ENCODE measurements at places on chromosomes 3 and 15.

DNA sequence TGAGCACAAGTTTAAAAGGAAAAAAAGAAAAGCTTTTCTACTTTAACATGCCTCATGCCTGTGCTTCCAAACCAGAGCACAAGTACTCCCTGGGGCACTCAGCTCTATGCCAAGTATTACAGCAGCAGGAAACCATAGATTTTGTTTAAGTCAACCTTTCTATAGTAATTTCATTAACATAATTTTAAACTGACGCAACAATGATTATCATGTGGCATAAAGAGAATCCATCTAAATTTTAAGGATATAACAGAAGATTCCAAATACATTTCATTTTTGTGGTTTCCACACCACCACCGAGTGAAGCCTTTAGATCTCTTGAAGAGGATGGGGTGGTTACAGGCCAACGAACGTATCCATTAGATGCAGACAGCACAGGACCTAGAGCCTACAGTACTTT, 112.1 kb downstream of the TNIK start:
- H3K4me1 ChIP-seq = peaks cover 28% of the 10 kb centered on the region
- DNase-seq = no peak

GRCh38 chr3:37526511-37526910, 335.2 kb upstream of the CTDSPL start:
- H3K4me3 ChIP-seq = no peak overlapping the region
- H3K27ac ChIP-seq = peak overlapping the region; percentile 74
- peaks cover 17% of the 10 kb centered on the region for H3K36me3 ChIP-seq
- no peak for DNase-seq
- no peaks in the 10 kb centered on the region for H3K27me3 ChIP-seq
- H3K4me1 ChIP-seq = peaks cover 31% of the 10 kb centered on the region

GRCh38 chr3:111601810-111602209, 6.7 kb upstream of the ZBED2 start:
- no peak overlapping the region for H3K4me3 ChIP-seq
- H3K36me3 ChIP-seq = no peaks in the 10 kb centered on the region
- H3K4me1 ChIP-seq = no peaks in the 10 kb centered on the region
- no peak overlapping the region for H3K27ac ChIP-seq
- H3K27me3 ChIP-seq = no peaks in the 10 kb centered on the region

- no peak overlapping the region for H3K27ac ChIP-seq
- peaks cover 3% of the 10 kb centered on the region for H3K4me1 ChIP-seq
- DNase-seq = no peak
- no peak overlapping the region for H3K4me3 ChIP-seq
Measured at GRCh38 chr15:67208396-67208795, 46.1 kb downstream of the AAGAB start.

GRCh38 chr3:196192524-196193051, 18.6 kb downstream of the ZDHHC19 start:
- no peak overlapping the region for H3K4me3 ChIP-seq
- H3K36me3 ChIP-seq = no peaks in the 10 kb centered on the region
- H3K27me3 ChIP-seq = no peaks in the 10 kb centered on the region
- H3K27ac ChIP-seq = no peak overlapping the region
- peaks cover 7% of the 10 kb centered on the region for H3K4me1 ChIP-seq

DNA sequence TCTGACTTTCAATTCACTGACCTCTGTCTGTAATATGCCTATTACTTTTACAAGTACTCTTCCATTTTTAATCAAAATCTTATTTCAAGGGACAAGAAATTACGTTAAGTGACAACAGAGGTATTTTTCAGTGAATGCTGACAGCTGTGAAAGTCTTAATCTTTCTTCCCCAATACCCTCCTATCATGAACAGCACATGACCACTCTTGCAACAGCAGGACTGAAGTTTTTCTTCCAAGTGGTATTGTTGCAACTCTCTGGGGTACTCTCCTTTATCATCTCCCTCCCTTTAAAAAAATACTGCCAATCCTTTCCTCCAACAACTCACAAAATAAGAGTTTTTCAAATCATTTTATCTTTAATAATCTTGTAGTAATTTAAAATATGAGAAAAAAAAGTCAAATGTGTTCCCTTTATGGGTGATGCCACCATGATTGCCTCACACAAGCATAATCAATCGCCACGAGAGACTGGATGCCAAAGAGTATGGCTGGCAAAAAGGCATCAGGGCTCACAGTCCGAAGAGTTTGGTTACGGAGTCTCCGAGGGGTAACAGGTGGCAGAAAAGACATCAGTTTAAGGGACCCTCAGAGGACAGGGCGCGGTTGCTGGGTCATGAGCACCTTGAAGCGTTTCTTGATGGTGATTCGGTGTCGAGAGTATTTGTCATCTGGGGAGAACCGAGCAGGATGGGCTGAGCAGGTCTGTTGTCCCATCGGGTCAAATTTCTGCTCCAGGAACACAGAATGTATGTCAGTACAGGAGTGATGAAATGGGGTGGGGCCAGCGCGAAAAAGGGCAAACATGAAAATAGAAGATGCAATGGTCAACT, 1.3 kb downstream of the NOP10 start:
- peaks cover 32% of the 10 kb centered on the region for H3K4me1 ChIP-seq
- H3K4me3 ChIP-seq = peak overlapping the region; percentile 68
- peaks cover 7% of the 10 kb centered on the region for H3K36me3 ChIP-seq
- H3K27ac ChIP-seq = no peak overlapping the region
- H3K27me3 ChIP-seq = no peaks in the 10 kb centered on the region

DNA sequence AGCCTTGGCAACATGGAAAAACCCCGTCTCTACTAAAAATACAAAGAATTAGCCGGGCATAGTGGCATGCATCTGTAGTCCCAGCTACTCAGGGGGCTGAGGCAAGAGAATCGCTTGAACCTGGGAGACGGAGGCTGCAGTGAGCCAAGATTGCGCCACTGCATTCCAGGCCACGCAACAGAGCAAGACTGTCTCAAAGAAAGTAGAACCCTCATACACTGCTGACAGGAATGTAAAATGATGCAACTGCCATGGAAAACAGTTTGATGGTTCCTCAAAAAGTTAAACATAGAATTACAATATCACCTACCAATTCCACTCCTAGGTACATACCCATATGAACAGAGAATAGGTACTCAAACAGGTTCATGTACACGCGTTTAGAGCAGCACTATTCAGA, 158.9 kb downstream of the TBC1D5 start:
- no peaks in the 10 kb centered on the region for H3K27me3 ChIP-seq
- H3K27ac ChIP-seq = no peak overlapping the region
- no peak overlapping the region for H3K4me3 ChIP-seq
- H3K36me3 ChIP-seq = no peaks in the 10 kb centered on the region
- DNase-seq = no peak

- no peak overlapping the region for H3K4me3 ChIP-seq
- no peak overlapping the region for H3K27ac ChIP-seq
- no peak for DNase-seq
- no peaks in the 10 kb centered on the region for H3K4me1 ChIP-seq
- no peaks in the 10 kb centered on the region for H3K36me3 ChIP-seq
Measured at GRCh38 chr15:32994810-32995424, 199.6 kb downstream of the FMN1 start.

DNA sequence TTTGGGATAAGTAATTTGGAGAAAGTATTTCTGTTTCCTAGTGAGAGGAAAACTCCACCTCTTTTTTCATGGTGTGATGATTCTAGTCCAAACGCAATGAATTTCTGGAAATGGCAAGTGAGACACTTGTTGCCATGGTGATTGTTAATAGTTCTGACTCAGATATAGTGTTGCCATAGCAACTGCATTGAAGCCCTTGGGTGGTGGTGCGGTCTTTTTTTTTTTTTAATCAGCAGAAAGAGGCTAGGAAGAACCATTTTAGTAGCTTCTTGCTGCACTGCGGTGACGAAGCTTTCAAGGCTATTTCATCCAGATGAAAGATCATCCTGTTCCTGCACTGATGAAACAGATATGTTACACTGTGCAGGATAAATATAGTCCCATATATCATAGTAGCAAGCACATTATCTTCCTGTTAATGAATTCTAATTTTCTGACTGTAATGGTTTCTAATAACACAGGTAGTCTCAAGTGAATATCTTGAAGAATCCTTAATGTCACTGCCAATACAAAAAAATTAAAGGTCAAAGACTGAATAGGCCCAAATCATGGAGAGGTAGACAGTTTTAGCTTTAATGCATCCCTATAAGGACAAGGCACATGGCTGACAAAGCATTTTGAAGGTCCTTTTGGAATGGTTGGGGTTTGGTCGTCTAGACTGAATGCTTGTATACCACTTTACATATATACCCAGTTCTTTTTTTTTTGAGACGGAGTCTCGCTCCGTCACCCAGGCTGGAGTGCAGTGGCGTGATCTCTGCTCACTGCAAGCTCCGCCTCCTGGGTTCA, 125.1 kb upstream of the ZBTB20 start:
- no peak overlapping the region for H3K4me3 ChIP-seq
- no peaks in the 10 kb centered on the region for H3K27me3 ChIP-seq
- no peaks in the 10 kb centered on the region for H3K4me1 ChIP-seq
- no peak for DNase-seq
- H3K27ac ChIP-seq = no peak overlapping the region
- no peaks in the 10 kb centered on the region for H3K36me3 ChIP-seq

GRCh38 chr15:69725957-69726356, 273.3 kb downstream of the RPLP1 start:
- H3K36me3 ChIP-seq = no peaks in the 10 kb centered on the region
- H3K4me3 ChIP-seq = no peak overlapping the region
- no peak overlapping the region for H3K27ac ChIP-seq
- H3K27me3 ChIP-seq = peaks cover 3% of the 10 kb centered on the region
- H3K4me1 ChIP-seq = peaks cover 5% of the 10 kb centered on the region
- DNase-seq = no peak

DNA sequence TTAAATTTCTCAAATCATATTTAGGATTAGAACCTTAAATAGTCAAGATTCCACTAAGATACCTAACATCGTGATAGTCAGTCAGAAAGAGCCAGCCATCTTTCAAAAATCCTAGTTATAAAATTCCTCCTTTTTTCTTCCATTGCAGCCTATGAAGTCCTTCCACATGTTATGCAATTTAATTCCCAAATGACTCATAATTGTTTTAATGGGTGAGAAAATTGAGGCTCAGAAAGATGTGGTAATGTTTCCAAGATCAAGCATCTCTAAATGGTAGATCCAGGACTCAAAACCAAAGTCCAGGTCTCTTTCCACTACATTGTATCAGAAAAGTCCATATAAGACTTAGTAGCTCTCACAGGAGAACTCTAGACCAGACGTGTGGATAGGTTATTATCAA, 9.5 kb downstream of the CFAP44 start:
- H3K27me3 ChIP-seq = no peaks in the 10 kb centered on the region
- H3K27ac ChIP-seq = no peak overlapping the region

DNA sequence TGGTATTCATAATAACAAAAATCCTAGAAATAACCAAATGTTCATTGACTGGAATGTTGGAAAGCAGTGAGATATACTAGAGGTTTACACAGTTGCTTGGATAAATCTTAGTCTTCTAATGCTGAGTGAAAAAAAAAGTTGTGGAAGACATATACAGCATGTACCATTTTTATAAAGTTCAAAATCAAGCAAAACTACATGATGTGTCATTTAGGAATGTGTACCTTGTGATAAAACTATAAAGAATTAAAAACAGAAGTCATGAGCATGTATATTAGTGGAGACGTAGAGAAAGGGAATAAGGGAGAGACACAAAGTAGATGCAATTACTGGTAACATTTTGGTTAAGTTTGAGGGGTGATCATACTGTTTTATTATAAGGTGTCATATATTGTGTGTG, 45.2 kb downstream of the FBXL2 start:
- no peaks in the 10 kb centered on the region for H3K36me3 ChIP-seq
- no peaks in the 10 kb centered on the region for H3K27me3 ChIP-seq
- H3K4me1 ChIP-seq = no peaks in the 10 kb centered on the region
- H3K27ac ChIP-seq = no peak overlapping the region
- H3K4me3 ChIP-seq = no peak overlapping the region
- DNase-seq = no peak

GRCh38 chr3:55480911-55481743, 6.0 kb downstream of the WNT5A start:
- H3K27me3 ChIP-seq = no peaks in the 10 kb centered on the region
- peak overlapping the region; percentile 36 for H3K27ac ChIP-seq
- DNase-seq = no peak
- peaks cover 60% of the 10 kb centered on the region for H3K4me1 ChIP-seq

DNA sequence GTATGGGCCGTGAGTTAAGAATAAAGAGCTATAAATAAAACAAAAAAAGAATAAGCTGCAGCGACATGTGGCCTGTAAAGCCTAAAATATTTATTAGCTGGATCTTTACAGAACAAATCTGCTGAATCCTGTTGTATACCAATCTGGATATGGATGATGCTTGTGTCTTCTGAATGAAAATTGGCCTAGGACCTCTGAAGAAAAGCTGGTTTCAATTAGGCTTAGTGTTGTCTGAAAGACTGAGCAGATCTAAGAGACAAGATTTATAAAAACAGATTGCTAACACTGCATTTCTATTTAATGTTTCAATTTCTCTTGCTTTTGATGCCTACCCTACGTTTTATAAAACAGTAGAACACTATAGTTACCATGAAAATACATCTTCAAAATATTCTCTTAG, 57.9 kb downstream of the ST3GAL6 start:
- H3K36me3 ChIP-seq = peaks cover 27% of the 10 kb centered on the region
- no peaks in the 10 kb centered on the region for H3K27me3 ChIP-seq
- no peak for DNase-seq

DNA sequence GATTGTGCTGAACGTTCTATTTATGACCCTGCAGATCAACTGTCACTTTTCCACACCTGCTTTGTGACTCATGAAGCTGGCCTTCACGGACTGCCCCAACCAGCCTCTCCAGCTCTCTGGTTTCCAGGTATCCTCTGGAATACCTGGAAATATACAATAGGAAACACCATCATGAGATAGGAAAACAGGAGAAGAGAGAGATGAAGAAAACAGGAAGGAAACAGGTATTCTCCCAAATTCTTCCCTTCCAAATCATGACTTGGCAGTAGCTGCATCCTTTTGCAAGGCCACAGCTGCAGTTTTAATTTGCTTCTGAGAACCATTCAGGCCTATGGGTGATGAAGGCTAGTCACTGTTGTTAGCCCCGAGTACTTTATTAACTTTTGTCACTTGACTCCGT, 909.1 kb downstream of the EPHA3 start:
- H3K27me3 ChIP-seq = no peaks in the 10 kb centered on the region
- H3K4me1 ChIP-seq = peaks cover under 1% of the 10 kb centered on the region
- H3K36me3 ChIP-seq = no peaks in the 10 kb centered on the region
- H3K27ac ChIP-seq = no peak overlapping the region
- DNase-seq = no peak

Measured in esophagus muscularis mucosa (tissue), 4 donors.